HT1080 (cell line): ENCODE measurements at places on chromosomes 2 and 18.

GRCh38 chr2:168738062-168738461 lies 64.4 kb upstream of the NOSTRIN start:
- DNase-seq: peak; percentile 34

GRCh38 chr2:202494300-202495229 lies 118.4 kb downstream of the BMPR2 start:
- DNase-seq: peak; percentile 12

DNA sequence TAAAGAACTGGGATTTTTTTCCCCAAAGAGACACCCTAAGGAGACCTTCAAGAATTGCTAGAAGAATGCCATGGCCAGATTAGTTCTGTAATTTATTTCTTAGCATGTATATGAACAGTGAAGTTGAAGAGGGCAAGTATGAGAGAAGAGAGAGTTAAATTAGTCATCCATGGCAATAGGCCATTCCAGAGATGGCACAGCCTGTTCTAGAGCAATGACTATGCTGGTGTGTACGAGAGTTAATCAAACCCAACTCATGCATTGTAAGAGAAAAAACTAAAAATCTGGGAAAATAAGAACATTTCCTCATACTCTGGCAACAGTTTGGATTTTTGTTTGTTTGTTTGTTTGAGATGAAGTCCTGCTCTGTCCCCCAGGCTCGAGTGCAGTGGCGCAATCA lies 112.1 kb upstream of the PIK3C3 start:
- DNase-seq: peak; percentile 50

GRCh38 chr2:235594041-235594440 lies 100.2 kb downstream of the AGAP1 start:
- DNase-seq: peak; percentile 37

DNA sequence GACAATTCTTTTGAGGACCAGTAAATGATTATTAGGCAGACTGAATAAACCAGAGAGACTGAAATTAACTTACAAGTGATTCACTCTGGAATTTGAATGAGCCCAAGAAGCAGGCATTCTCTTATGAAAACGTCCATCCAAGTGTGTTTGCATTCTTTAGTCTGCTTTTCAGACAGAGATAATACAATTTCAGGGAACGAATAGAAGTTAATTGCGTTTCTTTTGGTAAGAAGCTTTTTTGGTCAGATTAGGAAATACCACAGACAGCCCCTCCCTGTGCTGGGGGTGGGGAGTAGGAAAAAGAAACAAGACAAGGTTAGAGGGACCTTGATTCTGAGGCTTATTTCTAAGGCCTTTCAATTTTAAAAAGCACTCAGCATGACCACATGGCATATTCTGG lies 874.4 kb downstream of the SUCLG1 start:
- DNase-seq: no peak

- DNase-seq: no peak
These were observed 30.9 kb downstream of the METTL21A start for GRCh38 chr2:207594264-207594663.
